ENCODE measurements at places on chromosomes 3 and 15.

DNA sequence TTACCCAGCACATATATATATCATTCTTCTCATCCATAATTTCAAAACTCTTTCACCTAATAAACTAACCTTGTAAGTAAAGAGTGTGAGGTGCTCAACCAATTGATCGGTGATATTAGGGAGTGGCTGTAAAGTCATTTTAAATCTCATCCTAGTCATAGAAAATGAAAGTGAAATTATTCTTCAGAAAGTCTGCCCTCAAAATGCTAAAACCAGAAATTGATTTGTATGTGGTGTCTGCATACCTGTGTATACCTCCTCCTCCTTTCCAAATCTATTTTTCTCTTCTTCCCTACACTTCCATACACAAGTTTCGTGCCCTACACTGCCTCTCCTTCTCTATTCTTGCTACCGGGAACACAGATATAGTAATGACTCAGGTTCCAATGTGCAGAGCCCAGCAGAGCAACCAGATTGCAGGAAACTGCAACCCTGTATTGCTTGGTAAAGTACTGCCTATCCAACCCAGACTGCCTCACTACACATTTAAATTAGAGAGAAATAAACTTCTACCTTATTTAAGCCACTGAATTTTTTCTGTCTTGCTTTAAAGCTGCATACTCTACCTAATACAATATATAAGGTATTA, 7.4 kb upstream of the TBC1D5 start:
- DNase-seq, result peak; percentile 55

DNA sequence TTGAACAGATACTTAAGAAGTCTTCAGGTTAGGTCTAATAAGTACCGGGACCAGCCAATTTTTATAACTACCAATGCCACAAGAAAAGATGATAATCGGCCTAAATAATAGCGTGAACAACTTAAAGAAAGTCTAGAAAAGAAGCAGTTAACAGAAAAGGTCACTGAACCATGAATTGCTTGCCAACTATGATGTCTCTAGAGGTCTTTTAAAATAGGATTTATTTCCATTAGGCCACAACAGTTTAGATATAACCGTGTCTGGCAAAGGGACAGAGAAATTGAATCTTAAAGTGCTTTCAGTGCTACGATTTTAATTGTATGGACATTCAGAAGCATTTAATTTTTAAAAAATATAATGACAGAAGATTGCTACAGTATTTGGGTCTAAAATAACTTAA, 1070.4 kb downstream of the ROBO1 start:
- DNase-seq, result no peak

DNA sequence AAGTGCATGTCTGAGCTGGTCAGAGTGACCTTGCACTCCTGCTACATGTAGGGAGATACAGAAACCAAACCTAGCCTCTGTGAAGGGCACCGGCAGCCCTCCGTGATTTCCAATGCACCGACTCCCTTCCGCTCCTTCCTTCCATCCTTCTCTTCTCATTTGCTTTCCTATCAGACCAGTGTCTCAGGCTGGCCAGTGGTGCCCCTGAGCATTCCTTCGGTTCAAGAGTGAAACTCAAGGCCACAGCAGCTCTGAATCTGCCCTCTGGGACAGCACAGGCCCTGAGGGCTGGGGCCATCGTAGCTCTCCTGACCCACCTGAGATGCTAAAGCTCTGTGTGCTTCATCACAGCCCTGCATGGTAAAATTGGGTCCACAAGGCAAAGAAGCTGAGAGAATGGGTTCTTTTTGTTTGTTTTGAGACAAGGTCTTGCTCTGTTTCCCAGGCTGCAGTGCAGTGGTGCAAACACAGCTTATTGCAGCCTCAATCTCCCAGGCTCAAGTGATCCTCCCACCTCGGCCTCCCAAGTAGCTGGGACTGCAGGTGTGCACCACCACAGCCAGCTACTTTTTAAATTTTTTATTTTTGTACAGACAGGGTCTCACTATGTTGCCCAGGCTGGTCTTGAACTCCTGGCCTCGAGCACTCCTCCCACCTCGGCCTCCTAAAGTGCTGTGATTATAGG, 2.3 kb upstream of the BMF start:
- no peak for DNase-seq

- DNase-seq, result no peak
These were observed 16.8 kb upstream of the SMAD3 start for GRCh38 chr15:67048281-67049279.

GRCh38 chr3:190424108-190424477, 25.6 kb downstream of the TMEM207 start:
- DNase-seq, result no peak

DNA sequence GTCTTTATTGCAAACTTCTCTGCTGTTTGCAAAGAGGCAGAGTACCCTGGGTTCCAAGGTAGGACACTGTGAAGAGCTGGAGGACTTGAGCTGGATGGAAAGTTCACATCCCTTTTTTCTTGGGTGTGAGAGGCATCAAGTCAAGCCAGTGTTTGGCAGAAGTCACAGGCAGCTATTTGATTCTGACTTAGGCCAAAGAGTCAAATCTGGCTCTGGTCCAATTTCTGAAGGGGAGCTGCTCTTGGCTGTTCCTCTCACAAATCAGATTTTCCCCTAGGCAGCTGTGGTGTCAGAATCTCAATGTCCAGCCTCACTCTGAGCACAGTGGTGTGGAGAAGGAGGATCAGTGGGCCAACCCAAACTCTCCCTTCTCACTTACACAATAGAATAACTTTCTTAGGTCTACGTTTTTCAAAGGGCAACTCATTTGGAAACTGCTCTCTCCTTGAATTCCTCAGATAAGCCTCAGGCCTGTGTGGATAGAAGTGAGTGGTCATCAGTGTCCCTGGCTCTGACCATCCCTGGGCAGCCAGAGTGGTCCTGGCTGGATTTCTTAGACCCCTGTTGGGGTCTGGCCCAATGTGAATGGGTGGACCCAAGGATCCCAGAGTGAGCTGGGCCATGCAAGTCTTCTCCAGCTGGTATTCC, 18.2 kb upstream of the AMOTL2 start:
- no peak for DNase-seq

DNA sequence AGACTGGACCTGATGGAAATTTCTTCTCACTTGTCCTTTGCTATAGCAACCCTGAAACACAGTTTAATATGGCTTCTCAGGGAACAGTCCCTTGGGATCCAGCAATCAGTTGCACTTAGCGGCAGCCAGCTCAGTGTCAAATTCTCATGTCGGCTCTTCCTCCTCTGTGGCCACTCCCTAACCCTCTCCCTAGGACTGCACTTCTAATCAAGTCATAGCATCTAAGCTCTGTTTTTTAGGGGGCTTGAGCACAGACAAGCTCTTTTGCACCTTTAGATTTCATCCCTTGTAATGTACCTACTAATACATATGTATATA, 250.5 kb upstream of the TLE3 start:
- no peak for DNase-seq

DNA sequence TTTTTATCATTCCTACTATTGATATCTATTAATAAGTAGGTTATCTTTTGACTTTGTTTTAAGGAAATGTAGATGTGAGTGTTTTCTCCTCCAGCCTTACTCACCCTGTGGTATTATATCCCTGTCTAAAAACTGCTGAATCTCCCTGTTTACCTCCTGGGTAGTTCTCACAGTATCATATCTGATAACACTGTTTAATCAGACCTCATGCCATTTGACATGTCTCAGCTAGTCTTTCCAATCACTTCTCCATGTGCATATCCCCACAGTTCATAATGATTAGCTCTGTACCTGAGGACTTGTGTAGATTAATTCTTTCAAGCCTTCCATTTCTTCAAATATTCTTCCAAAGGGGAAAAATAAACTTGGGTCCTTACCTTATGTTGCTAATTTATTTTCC, 30.7 kb downstream of the DUOX2 start:
- DNase-seq, result no peak

GRCh38 chr3:18752273-18752934, 327.3 kb upstream of the SATB1 start:
- no peak for DNase-seq

DNA sequence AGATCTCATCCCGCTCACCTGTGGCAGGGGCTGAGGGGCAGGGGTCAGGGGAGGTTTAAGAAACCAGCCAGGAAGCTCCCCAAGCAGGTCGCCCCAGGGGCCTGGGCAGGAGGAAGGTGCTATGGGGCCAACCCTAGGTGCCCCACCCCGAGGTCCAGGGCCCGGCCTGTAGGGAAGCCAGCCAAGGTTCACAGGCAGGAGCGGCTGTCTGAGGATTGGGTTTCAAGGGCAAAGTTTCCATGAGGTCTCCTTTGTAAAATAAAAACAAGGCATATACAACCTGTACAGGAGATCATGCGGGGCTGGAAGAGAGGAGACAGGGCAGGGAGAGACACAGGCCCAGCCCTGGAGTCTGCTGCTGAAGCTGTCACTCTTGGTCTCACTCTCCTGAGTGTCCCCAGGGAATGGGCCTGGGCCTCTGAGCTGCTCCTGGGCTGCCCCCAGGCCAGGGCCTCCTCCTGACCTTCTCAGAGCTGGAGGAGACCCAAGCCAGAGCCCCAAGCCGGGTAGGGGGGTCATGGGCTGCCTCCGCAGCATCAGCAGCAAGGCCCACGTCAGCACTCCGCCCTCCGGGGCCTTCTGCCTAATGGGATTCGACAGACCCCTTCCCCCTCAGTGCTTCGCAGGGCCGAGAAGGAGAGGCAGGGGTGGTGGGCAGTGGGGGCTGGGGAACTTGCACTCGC, 5.5 kb downstream of the CPLX3 start:
- no peak for DNase-seq

- DNase-seq, result no peak
These were observed 46.0 kb downstream of the CA12 start for GRCh38 chr15:63335543-63336240.

- no peak for DNase-seq
These were observed 54.4 kb downstream of the NUP210 start for GRCh38 chr3:13365390-13366379.

GRCh38 chr3:139541532-139542288, 2.2 kb upstream of the RBP1 start:
- DNase-seq, result no peak

- no peak for DNase-seq
These were observed 26.2 kb upstream of the ANXA2 start for GRCh38 chr15:60424006-60424405.

GRCh38 chr15:64029633-64030032, 16.7 kb downstream of the DAPK2 start:
- peak; percentile 82 for DNase-seq

- DNase-seq, result no peak
These were observed 89.2 kb upstream of the RORA start for GRCh38 chr15:61318301-61318700.

DNA sequence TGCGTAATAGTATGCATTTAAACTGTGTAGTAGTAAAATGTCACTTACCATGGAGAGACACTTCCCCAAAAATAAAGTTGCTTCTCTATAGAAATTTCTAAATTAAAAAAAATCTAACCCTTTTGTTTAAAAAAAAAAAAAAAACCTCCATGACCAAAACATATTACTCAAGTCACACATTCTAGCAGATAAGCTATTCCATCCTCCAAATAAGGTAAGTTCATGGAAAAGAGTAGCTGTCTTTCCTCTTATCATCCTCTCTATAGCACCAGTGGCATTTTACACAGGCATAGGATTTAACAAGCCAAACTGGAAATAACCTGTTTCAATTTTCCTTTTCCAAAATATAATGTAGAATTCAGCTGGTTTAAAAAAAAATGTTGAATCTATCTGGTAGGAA, 57.4 kb downstream of the LRRFIP2 start:
- no peak for DNase-seq

DNA sequence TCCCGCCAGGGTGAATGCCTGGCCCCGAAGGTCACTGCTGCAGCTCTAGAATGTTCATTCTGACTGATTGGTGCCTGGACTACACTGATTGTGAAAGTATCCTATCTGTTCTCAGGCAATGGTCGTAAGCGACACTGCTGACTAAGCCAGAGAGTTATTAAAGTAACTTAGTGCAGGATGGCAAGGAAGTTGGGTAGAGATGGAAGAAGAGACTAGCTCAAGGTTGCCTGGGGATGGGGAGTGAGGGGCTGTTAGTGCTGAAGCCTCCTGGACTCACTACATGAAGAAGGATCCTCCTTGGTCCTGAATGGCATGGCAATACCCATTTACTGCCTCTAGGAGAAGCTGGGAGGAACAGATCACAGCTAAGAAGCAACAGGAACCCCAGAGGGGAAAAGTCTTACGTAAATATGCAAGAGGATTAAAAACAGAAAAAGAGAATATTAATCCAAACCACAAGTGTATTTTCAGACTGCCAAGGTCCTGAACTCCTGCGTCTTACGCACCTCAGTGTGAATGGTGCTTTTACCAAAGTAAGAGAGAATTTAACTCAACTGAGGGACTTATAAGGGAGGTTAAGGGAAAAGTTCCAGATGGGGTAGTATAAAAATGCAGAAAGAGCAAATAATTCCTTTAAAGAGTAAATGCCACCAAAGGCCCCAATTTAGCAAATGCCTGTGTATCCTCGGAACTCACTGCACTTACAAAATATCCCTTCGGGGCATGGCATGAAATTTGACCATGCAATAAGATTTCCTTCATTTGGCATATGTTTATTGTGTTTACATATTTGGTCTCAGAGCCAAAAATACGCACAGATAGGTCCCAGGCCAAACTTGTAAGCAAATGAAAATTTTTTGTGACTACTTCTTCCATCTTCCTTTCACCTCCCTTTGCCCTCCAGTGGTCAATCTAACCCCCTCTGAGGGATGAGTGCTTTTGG, 64.0 kb upstream of the DGKG start:
- no peak for DNase-seq

- no peak for DNase-seq
These were observed 81.6 kb downstream of the ST6GAL1 start for GRCh38 chr3:187011915-187012314.

DNA sequence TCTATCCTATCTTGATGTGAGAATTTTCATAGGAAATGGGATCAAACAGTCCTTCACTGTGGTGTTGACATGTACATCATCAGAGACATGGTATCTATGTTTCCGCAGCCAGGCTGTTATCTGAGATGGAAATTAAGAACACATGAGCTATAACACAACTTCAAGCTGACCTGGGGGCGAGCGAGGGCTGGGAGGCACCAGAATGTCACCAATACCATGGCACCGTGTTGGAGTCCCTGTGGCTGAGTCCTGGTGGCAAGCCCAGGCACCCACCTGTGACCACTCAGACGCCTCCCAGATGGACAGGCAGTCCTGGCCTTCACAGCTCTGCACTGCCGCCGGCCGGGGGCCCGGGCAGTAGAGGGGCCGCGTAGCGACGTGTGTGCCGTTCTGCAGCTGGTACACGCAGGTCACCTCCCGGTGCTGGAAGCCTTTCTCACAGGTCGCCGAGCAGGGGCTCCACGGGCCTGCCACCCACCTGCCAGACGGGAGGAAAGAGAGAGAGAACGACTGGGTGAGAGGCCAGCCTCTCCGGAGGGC, 263.9 kb upstream of the LYSMD4 start:
- DNase-seq, result no peak

GRCh38 chr3:26058901-26059321, 269.0 kb downstream of the OXSM start:
- DNase-seq, result no peak
